ENCODE measurements at places on chromosomes 16 and 17. TPM values are rescaled to one million over a fixed set of nuclear protein-coding genes. Genes with fewer than 3 reads are reported as not detected.

Gene KRT39
- total RNA-seq = not detected

Gene ERN1
- 19.3 TPM for total RNA-seq

Gene NAGS
- total RNA-seq = 4.3 TPM

Gene CIITA
- total RNA-seq = under 0.01 TPM

Gene AANAT
- not detected for total RNA-seq

All from thoracic aorta endothelial cell (primary cell).